NCI-H748 treated with DMSO at 0.1 percent for 48 hours (cell line): ENCODE measurements at places on chromosomes 3 and 15.

- no peak for DNase-seq
Measured at GRCh38 chr3:42377681-42378080, 32.7 kb downstream of the LYZL4 start.

DNA sequence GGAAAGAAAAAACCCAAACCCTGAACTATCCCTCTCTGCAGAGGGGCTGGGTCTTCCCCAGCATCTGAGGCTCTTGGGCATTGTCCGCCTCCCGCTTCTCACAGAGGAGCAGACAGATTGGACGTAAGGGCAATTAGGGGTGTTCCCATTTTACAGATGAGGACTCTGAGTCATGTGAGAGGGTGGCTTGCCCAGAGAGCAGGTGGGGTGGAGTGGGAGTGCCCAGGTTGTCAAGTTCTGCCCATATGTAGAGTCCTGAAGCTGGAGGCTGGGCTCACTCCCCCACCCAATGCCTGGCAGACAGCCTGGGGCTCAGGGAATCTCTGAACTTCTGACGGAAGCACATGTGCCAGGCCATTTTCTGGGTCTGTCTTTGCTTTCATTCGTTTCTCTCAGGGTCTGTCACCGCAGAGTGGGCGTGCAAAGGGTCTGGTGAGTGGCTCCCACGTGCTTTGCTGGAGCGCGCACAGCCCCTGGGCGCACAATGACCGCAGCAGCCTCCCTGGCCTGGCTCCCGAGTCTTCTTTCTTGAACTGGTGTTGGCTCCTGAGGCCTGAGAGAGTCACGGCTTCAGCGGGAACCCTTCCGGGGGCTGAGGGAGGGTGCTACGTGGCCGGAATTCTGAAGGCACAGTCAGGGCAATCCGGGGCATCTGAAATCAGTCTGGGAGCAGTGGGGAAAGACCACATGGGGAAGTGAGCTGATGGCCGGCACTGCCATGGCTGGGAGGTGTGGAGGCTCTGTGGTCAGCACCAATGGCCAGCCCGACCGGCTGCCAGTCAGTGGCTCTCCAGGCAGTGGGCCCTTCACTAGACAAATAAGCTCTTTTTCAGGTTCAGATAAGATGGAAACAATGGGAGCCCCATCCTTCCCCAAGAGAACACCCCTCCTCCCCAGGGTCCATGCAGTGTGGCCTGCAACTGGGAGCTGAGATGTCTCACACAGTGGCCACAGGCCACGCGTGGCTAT lies 1.1 kb upstream of the TRPM1 start:
- no peak for DNase-seq

GRCh38 chr15:81357180-81357686 lies 16.8 kb downstream of the TMC3 start:
- no peak for DNase-seq

- DNase-seq = no peak
Measured at GRCh38 chr3:134797057-134797740, 2.1 kb downstream of the EPHB1 start.

- DNase-seq = no peak
Measured at GRCh38 chr3:16516695-16517481, 3.4 kb upstream of the RFTN1 start.

DNA sequence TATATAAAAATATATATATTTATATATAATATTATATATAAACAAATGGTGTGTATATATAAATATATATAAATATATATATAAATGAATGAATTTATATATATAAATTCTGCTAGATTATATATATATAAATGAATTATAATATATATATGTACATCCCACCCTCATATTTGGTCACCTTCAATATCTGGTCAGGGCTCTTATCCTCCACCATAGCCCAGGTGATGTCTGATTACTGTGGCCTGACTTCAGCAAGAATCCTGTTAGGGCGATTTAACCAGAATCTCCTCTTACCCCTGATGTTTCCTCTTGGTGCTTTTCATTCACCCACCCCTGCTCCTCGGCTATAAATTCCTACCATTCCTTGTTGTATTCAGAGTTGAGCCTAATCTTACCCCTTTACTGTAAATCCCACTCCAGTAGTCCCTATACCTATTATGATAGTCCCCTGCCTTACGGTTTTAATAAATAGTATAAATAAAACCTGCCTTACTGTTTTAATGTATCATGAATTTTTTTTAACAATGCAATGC lies 439.6 kb downstream of the PLOD2 start:
- no peak for DNase-seq

DNA sequence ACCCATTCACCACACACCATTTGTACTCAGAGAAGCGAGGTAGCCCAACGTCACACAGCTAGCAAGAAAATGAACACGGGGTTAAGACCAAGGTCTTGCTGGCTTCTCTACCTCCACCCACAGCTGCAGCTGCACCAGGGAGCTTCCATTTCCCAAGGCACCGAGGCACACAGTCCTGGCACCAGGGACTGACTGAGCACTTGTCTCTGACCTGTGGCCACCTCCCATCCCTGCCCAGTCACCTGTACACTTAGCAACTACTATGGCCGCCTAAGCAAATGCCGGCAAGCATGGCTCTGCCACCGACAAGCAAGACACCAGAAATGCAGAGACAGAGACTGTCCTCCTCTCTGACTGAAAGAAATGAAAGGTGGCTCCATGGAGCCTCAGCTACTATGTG lies 15.3 kb downstream of the ZXDC start:
- no peak for DNase-seq
